Omental fat pad (tissue), 4 donors: ENCODE measurements at places on chromosomes 7 and 10.
A peak's percentile ranks its signal among the peaks of the same experiment; 100 is the strongest.

- DNase-seq = no peak
Measured at GRCh38 chr10:42477170-42477569, 161.2 kb downstream of the ZNF33B start.

- no peak for DNase-seq
Measured at GRCh38 chr10:110483633-110484032, 14.1 kb upstream of the DUSP5 start.

DNA sequence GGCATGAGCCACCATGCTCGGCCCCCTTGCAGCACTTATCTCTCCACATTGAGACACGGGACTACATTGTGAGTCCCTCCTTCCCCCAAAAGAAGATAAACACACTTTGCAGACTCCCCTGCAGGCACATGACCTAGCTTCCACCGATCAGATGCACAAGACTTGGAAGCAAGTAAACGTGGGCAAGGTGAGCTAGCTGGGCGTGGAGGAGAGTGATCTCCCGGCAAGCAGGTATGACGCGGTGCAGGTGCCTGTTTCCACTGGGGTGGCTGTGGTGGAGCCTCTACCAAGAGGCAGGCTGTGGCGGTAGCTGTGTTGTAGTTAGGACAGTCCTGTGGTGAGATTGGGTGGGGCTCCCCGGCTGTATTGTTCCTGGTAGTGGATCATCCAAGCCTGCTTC, 7.7 kb upstream of the COMTD1 start:
- no peak for DNase-seq

- no peak for DNase-seq
Measured at GRCh38 chr10:132382231-132382922, 14.6 kb upstream of the PWWP2B start.

DNA sequence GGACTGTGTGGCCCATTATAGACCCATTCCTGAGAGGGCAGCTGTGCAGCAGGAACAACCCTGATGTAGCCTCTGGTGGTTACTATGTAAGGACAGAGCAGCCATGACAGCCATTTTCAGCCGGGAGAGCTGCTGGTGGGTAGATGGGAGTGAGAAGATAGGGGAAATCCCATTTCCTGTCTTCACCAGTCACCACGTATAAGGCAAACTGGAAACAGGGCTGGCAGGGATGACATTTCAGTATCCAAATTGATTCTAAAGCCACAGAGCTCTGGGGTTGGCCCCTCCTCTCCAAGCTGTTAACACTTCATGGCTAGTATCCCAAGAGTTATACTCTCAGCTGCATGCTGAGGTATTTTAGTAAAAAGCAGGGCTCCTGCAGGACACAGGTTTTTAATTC, 15.2 kb upstream of the FZD1 start:
- DNase-seq = no peak

DNA sequence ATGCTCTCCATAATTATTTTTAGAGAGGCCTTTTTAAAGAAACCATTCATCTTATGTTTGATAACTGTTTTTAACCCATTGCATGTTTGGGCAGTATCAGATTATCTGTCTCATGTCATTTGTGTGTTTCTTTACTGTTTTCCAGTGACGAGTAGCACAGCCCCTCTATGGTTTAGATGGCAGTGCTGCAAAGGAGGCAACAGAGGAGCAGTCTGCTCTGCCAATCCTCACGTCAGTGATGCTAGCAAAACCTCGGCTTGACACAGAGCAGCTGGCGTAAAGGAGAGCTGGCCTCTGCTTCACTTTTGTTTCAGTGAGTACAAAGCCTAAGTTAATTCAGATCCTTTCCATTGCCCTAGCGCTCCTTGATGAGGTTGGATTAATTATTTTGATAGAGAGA, 80.4 kb upstream of the GARIN1A start:
- no peak for DNase-seq

- DNase-seq = no peak
Measured at GRCh38 chr10:86597306-86597705, 57.0 kb upstream of the OPN4 start.

- no peak for DNase-seq
Measured at GRCh38 chr10:88661577-88661976, 2.7 kb upstream of the LIPF start.

- no peak for DNase-seq
Measured at GRCh38 chr7:93218997-93219827, 7.1 kb downstream of the HEPACAM2 start.

- no peak for DNase-seq
Measured at GRCh38 chr7:683526-684205, 42.8 kb upstream of the DNAAF5 start.

DNA sequence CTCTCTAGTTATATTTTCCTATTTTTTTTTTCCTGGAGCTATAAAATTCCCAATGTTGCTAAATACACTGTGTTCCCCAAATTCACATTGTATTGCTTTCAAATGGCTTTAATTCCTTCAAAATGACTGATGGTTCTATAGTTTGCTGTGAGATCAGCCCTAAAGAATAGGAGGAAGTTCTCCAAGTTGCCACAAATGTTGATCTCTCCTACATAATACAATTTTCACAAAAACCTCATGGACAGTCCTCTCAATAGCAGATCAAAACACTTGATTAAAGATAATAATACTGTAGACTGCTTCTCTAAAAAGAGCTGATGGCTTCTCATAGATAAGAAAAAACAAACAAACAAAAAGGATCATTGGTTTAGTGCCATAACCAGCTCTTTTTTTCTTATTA, 97.8 kb upstream of the CAV2 start:
- no peak for DNase-seq

DNA sequence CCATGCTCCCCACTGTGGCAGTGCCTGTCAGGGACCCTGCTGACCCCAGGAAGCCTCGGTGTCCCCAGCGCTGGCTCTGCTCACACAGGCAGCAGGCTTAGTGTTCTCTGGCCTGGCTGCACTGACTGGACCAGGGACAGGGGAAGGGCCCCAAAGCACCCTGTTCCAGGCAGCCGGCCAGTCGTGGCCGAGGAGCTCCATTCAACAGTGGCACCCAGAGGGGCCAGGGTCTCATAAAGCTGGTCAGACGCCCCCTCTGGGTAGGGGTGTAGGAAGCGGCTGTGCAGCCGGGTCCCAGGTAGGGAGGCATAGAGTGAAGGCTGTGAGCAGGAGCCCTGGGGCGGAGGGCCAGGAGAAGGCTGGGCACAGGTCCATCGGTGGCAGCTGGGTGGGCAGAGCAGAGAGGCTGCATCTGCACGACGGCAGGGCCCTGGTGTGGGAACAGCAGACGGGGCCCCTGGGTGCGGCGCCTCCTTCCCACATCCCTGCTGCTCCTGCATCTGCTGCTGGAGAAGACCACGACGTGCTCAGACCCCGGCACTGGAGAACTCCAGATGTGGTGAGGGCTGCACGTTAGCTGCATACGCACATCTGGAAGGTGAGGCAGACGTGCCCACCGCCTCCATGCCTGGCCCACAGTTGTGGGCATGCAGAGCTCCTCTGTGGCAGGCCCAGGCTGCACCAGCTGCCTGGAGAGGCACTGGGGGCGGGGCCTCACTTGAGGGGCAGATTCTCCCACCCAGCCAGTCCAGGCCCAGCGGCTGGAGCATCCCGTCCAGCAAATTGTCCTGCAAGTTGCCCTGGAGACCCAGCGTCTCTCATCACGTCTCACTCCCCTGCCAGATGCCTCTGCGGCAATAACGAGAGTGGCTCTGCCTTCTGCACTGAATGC, 25.1 kb downstream of the MNX1 start:
- DNase-seq = no peak

DNA sequence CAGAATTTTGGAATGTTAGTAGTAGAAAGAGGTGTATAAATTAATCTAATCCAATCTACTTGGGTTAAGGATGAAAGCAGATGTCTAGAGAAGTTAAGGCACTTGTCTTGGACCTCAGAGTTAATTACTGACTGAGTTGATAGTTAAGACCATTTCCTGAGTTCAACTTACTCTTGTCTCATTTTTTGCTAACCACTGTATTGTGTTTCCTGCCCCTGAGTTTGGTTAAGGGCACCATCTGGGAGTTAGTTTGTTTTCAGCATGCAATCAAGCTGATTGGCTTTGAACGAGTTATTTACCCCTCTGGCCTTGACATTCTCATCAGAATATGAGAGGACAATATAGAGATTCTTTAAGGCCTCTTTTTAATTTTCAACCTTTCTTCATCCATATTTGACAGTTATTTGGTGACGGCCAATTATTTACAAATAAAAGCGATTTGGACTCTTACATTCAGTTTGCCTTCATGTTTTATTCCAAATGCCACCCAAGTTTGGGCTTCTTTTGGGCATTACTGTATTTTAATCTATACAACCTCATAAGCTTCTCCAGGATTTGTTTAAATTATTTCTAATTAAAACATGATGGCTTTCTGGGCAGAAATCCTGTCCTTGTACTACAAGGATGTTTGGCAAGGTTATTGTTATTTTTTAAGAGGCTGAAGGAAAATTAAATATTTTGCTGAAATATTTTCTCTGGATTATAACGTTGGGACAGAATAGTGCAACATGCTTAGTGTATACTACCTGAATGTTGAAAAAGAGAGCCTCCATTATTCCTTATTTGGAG, 225.0 kb downstream of the CACNB2 start:
- DNase-seq = no peak

DNA sequence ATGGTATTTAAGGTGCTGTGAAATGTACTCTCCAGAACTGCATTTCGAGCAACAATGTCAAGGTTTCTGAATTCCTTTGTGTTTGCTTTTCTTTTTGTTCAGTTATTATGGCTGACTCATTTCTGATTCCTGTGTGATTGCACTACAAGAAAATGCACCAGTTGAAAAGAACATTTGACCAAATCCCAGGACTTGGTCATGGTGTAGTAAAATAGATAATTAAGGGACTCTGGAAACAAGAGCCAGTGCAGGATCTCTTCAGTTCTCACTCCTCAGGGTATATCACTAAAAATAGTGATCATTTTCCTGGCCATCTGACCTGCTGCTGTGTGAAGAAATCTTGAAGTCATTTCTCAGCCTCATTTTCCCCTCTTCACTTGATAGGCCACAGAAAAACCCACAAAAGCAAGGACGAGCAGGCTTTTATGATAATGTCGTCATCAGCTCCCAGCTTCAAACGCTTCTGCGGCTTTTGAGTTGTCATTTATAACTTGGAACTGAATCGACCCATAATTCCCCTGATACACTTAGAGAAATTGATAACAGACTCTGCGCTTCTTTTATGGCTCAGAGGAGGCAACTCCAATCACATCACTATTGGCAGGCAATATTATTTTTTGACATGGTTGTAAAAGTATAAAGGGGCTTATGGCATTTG, 274.7 kb downstream of the HDAC9 start:
- no peak for DNase-seq

- DNase-seq = no peak
Measured at GRCh38 chr10:53361281-53361680, 588.7 kb upstream of the MBL2 start.

GRCh38 chr7:158023157-158023556, 564.5 kb downstream of the PTPRN2 start:
- no peak for DNase-seq

DNA sequence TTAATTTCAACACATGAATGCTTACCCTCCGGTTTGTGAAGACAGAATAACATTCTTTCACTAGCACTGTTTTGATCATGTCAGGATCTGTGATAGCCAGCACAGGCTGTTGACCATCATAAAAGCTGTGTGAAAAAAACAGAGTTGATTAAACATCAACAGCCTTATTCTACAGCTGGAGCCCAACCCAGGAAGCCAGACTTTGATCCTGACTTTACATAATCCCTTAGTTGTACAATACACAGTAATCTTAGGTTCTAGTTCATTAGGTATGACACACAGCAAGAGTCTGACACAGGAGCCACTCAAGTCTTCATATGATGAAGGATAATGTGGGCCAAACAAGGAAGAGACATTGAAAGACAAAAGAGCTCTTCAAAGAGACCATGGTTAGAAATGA, 11.4 kb downstream of the CYP3A4 start:
- no peak for DNase-seq

- DNase-seq = no peak
Measured at GRCh38 chr7:2522780-2523433, 3.3 kb downstream of the LFNG start.

DNA sequence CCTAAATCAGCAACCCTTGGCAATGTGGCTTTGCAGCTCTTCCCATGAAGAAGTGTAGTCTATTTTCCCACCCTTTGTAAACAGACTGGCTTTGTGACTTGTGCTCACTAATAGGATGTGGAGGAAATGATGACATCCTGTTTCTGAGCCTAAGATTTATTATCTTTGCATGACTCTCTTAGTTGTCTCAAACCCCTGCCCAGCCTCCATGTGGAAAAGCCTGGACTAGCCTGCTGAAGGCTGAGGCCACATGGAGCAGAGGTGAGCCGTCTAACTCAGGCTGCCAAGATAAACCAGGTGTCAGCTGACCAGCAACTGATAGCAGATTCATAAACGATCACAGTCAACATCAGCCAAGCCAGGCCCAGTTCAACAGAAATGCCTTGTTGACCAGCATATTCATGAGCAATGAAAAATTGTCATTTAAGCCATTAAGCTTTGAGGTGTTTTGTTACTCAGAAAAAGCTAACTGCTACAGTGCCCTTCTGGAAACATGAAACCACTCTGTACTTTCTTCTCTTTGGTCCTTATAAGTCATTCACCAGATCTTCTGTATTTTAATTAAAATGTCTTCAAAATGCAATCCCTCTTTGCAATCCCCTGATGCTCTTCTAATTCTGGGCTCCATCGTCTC, 586.3 kb upstream of the ANKRD30A start:
- no peak for DNase-seq

DNA sequence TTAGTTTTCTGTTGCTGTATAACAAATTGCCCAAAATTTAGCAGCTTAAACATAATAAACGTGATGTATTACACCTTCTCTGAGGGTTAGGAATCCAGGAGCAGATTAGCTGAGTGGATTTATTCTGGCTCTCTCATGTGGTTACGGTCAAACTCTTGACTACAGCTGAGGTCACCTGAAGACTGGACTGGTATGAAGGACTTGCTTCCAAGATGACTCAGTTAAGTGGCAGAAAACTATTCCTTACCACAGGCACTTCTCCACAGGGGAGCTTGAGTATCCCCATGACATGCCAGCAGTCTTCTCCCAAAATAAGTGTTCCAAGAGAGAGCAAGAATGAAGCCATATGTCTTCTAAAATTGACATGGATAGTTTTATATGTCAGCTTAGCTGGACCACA, 957.2 kb upstream of the GHITM start:
- DNase-seq = no peak

DNA sequence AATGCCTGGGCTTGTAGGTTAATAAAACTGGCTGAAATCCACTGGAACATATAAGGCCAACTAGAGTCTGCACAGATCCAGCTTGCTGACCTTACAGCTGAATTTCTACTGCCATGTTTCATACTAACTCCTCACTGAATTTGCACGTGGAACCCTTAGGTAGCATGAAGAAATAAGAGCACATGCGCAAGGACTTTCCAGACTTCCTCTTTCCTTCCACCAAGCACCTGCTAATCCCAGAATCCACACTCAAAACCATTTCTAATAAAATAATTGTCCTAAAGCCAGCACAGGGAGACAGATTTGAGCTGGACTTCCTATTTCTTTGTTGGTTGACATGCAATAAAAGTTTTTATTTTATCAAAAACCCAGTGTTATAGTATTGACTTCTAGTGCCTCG, 46.8 kb downstream of the NPVF start:
- DNase-seq = no peak

DNA sequence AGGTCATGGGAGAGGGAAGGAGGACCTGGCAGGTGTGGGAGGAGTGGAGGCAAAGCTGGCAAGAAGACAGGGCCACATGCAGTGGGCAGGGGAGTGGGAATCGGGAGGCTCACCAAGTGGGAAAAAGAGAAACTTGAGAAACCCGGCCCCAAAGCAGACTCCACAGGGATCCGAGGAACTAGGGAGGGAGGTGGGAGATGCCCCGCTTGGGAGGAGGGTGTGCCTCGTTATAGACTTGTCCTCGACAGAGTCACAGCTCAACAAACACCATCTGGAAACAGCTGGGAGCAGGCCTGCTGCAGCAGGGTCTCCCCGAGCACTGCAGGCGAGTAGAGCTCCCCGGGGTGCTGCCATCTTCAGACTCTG, 54.8 kb downstream of the MKI67 start:
- peak; percentile 8 for DNase-seq
